ENCODE measurements at places on chromosomes 7 and 10. TPM values are rescaled to one million over a fixed set of nuclear protein-coding genes. Genes with fewer than 3 reads are reported as not detected.

GSTO2 gene
- 17.0 TPM for total RNA-seq

GATA3 gene
- total RNA-seq: not detected

CRHR2 gene
- 1.1 TPM for total RNA-seq

LAMB4 gene
- total RNA-seq: not detected

LBX1 gene
- total RNA-seq: not detected

CLDN3 gene
- not detected for total RNA-seq

ANKRD22 gene
- not detected for total RNA-seq

SORBS1 gene
- total RNA-seq: 126 TPM

ARHGAP22 gene
- total RNA-seq: 5.7 TPM

LIPN gene
- not detected for total RNA-seq

GPR26 gene
- not detected for total RNA-seq

ADARB2 gene
- total RNA-seq: 0.36 TPM

SEMA3D gene
- total RNA-seq: 3.0 TPM

CYP2C19 gene
- not detected for total RNA-seq

PDZD7 gene
- 1.2 TPM for total RNA-seq

ACHE gene
- 15.3 TPM for total RNA-seq

VGF gene
- not detected for total RNA-seq

POLL gene
- total RNA-seq: 29.0 TPM

MBL2 gene
- not detected for total RNA-seq

SYPL1 gene
- 77.8 TPM for total RNA-seq

GIMAP4 gene
- total RNA-seq: 16.5 TPM

CFAP70 gene
- total RNA-seq: 3.5 TPM

Measured in ovary (tissue), 10 donors.